ENCODE measurements at places on chromosomes 4 and X.

DNA sequence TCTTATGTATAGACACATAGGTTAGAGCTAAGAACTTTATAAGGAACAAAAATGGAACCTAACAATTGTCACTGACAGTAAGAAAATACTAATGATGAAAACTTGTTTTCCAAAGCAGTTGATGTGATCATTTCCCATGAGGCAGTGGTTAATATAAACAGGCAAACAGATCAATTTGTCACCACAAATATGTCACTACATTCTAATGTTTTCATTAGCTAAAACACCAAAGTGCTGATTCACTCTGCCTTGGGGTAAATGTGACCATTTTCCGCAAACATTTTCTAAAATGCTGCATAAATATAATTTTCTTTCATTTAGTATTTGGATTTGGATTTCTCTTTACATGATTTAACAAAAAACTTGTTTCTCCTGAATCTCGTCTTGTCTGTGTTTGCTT lies 408.9 kb upstream of the CTSO start:
- no peak for DNase-seq

- no peak for DNase-seq
Measured at GRCh38 chr4:157514711-157515110, 294.2 kb downstream of the GRIA2 start.

- DNase-seq, result no peak
Measured at GRCh38 chrX:133403984-133404383, 11.3 kb downstream of the GPC4 start.

- no peak for DNase-seq
Measured at GRCh38 chr4:112156553-112156952, 11.3 kb downstream of the FAM241A start.

DNA sequence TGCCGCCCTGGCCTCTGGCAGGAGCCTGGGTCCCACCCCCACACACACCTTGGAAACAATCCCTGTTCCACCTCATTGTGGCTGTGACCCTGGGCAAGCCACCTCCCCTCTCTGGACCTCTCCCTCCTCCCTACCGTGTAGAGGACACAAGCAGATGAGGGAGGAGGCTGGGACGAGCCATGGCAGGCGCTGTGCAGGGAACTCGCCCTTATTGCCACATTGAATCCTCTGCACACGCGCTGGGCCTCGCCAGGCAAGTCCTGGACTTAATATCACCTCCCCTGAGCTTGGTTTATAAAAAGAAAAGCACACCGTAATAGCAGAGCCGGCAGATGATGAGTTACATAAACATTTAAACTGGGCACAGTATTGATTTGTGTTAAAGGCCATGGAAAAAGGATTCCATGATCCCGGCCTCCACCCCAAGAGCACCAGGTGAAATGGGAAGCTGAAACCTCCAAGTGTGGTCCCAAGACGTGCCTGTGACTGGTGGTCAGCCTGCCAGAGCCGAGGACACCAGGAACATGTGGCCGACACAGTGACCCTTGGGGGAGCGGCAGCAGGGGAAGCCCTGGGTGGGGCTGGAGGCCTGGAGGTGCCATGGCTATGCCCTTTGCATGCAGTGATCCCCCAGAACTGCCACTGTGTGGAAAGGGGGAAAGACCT lies 81.1 kb downstream of the PPP2R2C start:
- DNase-seq, result no peak

- DNase-seq, result no peak
Measured at GRCh38 chrX:6238576-6238975, 9.9 kb upstream of the NLGN4X start.

All from stimulated activated CD4-positive, alpha-beta T cell treated with anti-CD3 and anti-CD28 coated beads, Interleukin-1b, Interleukin-23, amount 100 ng/mL, for 1 hour (primary cell).